H1 (cell line): ENCODE measurements at places on chromosomes 13 and 19. TPM values are rescaled to one million over a fixed set of nuclear protein-coding genes. Genes with fewer than 3 reads are reported as not detected.

DNA sequence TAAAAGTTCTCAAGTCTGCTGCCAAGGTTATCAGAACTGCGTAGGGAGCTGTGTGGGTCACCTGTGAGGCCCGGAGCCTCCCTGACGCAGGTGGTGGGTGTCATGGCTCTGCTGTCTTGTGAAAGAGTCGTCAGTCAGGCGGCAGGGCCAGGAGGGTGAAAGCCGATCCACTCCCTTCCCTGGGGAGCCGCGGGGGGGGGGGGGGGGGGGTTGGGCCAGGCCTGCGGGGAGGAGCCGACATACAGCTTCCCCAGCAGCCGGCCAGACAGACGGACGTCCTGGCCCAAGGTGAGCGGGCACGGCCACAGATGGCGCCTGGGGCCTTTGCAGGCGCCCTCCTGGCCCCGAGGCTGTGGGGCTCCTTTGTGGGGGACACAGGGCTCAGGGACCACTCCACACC is 12.4 kb downstream of the SBNO2 start:
- no peaks in the 10 kb centered on the region for H3K27me3 ChIP-seq
- DNase-seq = no peak
- no peak overlapping the region for H3K4me3 ChIP-seq
- no peaks in the 10 kb centered on the region for H3K4me1 ChIP-seq
- H3K27ac ChIP-seq = no peak overlapping the region

DNA sequence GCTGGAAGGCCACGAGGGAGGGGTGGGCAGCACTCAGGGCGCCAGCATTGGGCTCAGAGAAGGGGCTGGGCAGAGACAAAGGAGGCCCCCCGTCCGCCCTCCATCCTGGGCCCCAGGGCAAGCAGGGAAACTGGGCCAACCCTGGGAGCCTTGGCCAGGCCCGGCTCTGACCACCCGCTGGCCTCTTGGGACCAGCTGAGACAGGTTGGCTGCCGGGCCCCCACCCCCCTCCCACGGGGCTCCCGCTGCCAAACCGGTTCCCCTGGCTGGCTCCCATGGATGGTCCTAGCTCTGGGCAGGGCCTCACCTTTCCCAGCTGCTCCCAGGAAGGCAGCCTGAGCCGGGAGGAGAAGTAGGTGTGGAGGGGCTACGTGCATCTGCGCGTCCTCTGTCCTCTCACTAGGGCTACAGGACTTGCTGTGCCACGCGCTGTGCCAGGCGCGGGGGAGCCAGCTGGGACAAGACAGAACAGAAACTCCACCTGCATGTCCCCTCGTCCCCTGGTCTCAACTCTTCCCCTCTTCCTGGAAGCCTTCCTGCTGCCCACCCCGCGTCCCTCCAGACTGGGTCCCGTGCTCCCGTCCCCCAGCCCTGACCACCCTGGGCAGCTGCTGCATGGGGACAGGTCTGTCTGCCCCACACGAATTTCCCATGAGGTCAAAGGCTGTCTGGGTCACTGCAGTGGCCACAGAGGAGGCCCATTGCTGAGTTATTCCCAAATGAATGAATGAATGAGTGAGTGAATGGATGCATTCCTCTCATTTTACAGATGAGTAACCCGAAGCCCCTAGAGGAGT is 29.1 kb upstream of the NCCRP1 start:
- H3K4me1 ChIP-seq = peaks cover 36% of the 10 kb centered on the region
- 0 out of 2 replicates have a peak overlapping the region, but pooled peaks have one; percentile 14 for H3K27ac ChIP-seq
- H3K36me3 ChIP-seq = peaks cover 5% of the 10 kb centered on the region; the same call in 1 of the 2 replicates
- DNase-seq = no peak
- no peak overlapping the region; the same call in 1 of the 2 replicates for H3K4me3 ChIP-seq
- H3K27me3 ChIP-seq = no peaks in the 10 kb centered on the region

DNA sequence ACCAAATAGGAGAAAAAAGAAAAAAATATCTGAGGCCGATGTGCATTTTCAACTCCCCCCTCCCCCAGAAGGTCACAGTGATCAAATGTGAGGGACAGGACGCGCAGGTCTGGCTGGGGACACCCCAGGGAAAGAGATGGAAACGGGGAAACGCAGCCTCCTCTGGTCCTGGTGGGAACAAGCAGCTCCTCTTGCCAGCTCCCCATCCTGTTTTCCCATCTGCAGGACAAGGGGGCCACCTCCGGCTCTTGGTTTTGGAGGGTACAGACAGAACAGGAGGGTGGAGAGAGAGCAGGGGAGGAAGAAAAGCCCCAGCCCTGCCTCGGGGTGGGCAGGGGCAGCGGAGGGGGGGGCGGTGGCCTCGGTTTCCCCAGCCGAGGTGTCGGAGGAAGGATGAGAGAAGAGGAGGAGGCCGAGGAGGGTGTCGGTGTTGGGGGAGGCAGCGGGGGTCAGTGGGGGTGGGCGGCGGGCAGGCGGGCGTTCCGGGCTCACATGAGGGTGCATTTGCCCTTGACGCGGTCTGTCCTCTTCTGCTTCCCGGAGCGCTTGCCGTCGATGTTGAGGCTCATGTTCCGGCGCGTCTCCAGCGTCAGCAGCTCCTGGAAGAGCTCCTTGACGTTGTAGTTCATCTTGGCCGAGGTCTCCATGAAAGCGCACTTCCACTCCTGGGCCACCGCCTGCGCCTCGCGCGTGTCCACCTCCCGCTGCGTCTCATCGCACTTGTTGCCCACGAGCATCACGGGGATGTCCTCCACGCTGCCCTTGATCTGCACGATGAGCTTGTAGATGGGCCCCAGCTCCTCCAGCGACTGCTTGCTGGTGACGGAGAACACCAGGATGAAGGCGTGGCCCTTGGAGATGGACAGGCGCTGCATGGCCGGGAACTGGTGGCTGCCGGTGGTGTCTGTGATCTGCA is 4.2 kb downstream of the DIRAS1 start:
- peaks cover 10% of the 10 kb centered on the region for H3K4me1 ChIP-seq
- H3K4me3 ChIP-seq = no peak overlapping the region
- no peak for DNase-seq
- H3K36me3 ChIP-seq = no peaks in the 10 kb centered on the region
- no peak overlapping the region for H3K27ac ChIP-seq

KIR2DL1 gene
- not detected in 2 replicates for polyA plus RNA-seq

DNA sequence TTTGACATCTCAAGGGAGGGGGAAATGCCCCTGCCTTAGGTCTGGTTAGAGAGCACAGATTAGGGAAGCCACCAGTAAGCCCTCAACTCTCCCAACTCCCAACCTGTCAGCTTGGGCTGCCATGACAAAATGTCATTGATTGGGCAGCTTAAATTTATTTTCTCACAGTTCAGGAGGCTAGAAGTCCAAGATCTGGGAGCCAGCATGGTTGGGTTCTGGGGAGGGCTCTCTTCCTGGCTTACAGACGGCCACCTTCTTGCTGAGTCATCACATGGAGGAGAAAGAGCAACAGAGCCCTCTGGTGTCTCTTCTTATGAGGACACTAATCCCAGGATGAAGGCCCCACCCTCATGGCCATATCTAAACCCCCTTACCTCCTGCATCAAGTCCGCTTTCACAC is 24.2 kb downstream of the C19orf12 start:
- peak overlapping the region; percentile 37; the same call in 1 of the 2 replicates for H3K27ac ChIP-seq
- H3K4me1 ChIP-seq = 0 out of 2 replicates have a peak, but pooled peaks cover 4% of the 10 kb centered on the region
- H3K4me3 ChIP-seq = no peak overlapping the region
- no peaks in the 10 kb centered on the region for H3K27me3 ChIP-seq
- H3K36me3 ChIP-seq = no peaks in the 10 kb centered on the region
- peak; percentile 58 for DNase-seq

DNA sequence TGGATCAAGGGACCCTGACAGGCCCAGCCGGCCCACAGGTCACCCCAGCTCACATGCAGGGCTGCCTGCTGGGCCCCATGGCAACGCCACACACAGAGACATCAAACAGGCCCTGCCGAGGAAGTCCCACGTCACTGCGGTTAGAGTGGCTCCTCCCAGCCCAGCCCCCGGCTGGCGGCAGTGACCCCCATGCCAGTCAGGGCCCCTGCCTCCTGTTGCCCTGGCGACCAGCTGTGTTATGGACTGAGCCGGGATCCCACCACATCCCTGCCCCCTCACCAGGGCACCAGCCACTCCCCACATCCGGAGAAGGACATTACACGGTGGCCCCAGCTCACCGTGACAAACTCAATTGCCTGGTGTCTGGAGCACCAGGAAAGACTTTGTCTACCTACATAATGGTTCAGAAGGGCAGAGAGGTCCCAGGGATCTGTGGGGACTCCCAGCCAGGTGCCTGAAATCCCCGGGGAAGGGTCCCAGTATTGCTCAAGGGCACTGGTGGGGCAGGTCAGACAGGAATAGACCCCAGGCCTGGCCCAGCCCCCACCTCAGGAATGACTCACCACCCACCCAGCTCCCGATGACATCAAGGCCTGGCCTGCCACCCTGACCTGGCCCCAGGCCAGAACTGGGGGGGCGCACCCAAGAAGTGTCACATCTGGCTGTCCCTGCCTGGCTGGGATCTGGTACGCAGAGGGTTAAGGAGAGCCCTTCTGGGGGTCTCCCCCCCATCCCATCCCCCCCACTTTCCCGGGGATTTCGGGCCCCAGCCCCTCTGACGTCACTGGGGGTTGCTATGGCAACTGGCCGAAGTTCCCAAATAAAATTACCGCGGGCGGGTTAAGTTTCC is 30.2 kb upstream of the NANOS3 start:
- H3K27me3 ChIP-seq = no peaks in the 10 kb centered on the region
- peak overlapping the region; percentile 97 for H3K27ac ChIP-seq
- H3K36me3 ChIP-seq = no peaks in the 10 kb centered on the region
- DNase-seq = no peak
- H3K4me1 ChIP-seq = peaks cover 36% of the 10 kb centered on the region
- peak overlapping the region; percentile 52; the same call in 1 of the 2 replicates for H3K4me3 ChIP-seq
